ENCODE measurements at places on chromosomes 12 and 14.

GRCh38 chr14:98868866-98869265 lies 403.1 kb downstream of the BCL11B start:
- DNase-seq, result no peak

DNA sequence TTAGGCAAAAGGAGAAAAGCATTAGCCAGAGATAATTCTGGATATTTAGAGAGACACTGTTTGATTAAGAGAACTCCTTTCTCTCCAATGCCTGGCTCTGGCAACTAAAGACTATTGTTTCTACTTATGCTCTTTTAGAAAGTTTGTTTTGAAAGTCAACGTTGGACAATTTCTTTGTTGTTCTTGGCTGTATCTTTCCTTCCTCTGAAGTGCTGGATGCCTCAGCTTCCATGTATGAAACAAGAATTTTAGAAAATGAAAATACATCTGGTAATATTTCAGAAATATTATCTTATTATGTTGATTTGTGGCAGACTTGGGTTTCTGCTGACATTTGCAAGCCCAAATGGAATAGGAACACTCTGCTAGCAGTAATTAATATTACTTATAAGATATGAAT lies 382.6 kb downstream of the SNAPC1 start:
- no peak for DNase-seq

GRCh38 chr14:68757618-68758081 lies 35.2 kb downstream of the ZFP36L1 start:
- peak; percentile 43 for DNase-seq

GRCh38 chr14:54691525-54692283 lies 124.8 kb downstream of the SAMD4A start:
- DNase-seq, result peak; percentile 48

- no peak for DNase-seq
These were observed 831 bp upstream of the BTBD7 start for GRCh38 chr14:93333631-93334103.

DNA sequence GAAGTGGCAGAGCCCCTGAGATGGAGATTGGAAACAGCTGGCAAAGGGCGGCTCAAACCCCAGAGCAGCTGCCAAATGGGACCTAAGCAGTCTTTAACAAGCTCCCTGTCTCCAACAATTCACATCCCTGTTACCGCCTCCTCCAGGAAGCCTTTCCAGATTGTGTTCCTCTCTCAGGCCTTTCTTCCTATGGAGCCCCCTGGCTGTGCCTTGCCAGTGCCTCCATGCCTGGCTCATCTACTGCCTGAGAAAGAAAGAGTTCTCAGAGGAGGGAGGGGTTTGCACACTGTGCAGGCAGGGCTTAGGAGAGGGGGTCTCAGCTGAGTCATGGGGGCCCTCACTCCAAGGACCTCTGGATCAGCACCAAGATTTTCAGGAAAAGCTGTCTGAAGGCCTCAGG lies 8.8 kb upstream of the KRT74 start:
- no peak for DNase-seq

GRCh38 chr12:50734409-50735263 lies 29.3 kb upstream of the ATF1 start:
- no peak for DNase-seq

DNA sequence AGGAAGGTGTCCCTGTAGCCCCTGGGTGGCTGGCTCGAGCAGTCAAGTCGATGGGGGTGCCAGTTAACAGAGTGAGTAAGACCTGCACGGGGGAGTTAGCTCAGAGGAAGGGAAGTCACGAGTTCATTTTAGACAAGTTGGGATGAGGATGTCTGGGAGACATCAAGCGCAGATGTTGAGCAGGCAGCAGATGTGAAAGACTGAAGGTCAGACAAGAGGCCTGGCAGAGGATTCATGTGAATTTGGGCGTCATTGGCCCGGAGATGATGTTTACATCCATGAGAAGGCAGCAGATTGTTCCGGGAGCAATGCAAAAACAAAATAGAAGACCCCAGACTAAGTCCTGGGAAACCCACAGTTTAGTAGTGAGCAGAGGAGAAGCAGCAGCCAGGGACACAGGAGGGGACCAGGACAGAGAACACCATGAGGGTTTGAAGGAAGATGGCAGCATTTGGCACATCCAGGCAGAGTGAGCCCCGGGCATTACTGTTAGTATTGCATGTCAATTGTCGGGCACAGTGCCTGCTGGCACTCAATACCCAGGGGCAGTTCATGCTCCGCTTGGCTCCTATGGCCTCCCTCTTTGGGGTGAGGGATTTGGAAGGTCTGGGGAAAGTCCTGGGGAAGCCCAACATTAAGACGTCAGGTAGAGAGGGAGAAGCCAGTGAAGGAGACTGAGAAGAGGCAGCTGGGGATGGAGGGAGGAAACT lies 15.1 kb downstream of the LTBP2 start:
- no peak for DNase-seq

DNA sequence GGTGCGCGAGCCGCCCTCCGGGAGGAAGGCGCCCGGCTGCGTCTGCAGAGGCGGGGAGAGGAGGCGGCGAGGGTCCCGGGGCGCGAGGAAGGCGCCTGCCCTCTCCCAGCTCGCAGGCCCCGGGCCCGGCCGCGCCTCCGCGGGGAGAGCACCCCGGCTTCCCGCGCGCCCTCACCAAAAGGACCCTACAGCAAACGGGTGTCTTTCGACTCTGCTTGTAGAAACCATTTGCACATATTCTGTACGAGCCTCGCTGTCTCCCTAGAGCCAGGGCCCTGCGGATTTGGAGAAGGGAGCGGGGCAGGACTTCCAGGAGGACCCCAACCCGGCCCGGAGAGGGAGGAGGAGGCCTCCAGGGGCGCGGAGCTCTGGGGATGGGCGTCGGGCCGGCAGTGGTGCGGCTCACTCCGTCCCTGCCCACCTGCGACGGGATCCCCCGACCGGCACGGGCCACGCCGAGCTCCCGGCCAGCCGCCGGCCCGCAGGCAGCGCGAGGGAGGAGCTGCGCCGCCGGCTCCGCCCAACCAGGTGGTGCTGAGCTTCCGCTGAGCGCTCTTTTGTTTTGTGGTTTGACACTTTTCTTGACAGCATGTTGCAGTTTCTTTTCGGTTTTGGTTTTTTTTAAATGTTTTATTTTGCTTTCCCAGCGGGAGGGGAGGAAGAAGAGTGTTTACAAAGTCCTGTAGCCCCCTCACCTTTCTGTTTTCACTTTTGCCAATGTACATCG lies 103.3 kb upstream of the FKBP4 start:
- DNase-seq, result peak; percentile 88

DNA sequence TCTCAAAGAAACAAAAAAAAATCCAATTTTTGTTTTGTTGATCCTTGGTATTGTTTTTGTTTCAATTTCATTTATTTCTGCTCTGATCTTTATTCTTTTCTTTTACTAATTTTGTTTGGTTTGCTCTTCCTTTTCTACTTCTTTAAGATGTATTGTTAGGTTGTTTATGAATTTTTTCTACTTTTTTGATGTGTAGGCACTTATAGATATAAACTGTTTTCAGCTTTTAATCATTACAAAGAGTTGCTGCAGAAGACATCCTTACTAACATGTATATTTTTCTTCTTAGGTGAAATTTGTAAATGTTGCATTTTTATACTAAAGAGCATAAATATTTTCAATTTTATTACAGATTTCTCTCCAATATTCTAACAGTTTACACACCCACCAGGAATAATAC lies 69.8 kb downstream of the KNTC1 start:
- DNase-seq, result no peak

- no peak for DNase-seq
These were observed 19.3 kb downstream of the ZNF641 start for GRCh38 chr12:48331399-48331798.

GRCh38 chr14:101020834-101021370 lies 117.4 kb upstream of the RTL1 start:
- DNase-seq, result no peak

DNA sequence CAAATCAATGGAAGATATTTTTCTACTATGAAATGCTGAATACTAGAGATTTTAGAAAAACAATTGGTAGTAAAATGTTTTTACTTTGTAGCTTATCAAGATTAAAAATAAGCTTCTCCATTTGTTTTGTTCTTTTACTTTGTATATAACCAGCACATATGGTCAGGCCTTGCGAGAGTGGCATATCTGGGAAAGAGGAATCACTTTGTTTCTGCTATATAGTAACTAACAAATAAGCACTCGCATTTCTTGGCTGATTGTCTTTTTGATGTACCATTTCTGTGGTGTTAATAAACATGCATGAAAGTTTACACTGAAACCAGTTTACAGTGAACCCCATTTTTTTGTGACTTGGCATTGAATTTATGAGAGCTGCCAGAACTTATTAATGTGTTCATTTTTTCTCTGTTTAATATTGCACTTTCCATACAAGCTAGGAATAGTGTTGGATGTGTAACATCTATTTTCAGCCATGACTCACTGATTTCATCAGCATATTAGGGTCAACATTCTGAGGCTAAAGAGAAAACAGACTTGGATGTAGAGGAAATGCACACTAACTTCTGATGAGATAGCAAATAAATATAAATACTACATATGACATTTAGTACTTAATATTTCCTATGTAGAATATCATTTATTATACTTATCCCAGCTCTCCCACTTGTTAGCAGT lies 635.5 kb downstream of the KCNH5 start:
- no peak for DNase-seq

DNA sequence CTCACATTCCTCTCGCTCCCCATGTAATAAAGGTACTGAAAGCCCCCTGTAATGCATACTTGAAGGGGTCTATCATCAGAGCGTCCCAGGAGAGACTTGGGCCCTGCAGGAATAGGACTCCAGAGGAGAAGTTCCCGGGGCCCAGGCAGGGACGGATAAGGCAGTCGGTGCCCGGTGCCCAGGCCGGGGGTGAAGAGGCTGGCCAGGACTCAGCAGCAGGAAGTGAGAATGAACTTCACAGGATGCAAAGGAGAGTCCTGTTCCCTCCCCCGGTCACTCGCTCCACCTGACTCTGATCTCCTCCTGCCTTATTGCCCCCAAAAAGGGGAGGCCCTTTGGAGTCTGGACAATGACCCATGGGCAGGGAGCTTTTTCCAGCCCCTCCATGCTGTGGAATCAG lies 40.2 kb downstream of the LRRC74A start:
- no peak for DNase-seq

- DNase-seq, result no peak
These were observed 8.0 kb upstream of the MGP start for GRCh38 chr12:14893506-14894250.

DNA sequence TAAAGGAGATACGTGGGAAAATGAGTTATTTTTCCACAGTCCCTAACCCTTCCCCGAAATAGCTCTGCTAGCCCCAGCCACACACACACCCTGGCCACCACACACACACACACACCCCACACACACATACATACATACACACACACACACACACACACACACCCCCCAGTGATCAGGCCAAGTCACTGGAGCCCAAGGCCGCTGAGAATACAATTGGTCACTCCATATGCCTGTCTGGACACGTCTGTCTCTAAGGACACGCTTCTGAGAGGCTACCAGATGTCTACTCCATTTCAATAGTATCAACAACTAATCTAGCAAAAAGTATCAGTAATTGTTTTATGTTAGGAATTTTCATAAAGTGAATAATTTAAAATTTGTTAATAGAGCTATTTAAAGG lies 13.0 kb upstream of the DIABLO start:
- no peak for DNase-seq

GRCh38 chr14:73424453-73424852 lies 33.9 kb downstream of the NUMB start:
- no peak for DNase-seq

DNA sequence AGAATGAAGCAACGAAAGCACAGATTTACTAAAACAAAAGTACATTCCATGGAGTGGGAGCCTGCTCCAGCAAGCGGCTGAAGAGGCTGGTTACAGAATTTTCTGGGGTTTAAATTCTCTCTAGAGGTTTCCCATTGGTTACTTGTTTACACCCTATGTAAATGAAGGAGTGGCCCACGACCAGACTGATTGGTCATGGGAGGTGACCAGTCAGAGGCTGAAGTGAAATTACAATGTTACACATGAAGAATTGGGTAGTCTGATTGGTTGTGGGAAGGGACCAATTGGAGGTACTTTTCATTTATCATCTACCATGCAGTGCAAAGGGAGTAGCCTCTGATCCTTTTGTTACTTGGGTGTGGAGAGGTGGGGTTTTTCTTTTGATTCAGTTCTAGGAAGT lies 36.2 kb upstream of the APPL2 start:
- no peak for DNase-seq

DNA sequence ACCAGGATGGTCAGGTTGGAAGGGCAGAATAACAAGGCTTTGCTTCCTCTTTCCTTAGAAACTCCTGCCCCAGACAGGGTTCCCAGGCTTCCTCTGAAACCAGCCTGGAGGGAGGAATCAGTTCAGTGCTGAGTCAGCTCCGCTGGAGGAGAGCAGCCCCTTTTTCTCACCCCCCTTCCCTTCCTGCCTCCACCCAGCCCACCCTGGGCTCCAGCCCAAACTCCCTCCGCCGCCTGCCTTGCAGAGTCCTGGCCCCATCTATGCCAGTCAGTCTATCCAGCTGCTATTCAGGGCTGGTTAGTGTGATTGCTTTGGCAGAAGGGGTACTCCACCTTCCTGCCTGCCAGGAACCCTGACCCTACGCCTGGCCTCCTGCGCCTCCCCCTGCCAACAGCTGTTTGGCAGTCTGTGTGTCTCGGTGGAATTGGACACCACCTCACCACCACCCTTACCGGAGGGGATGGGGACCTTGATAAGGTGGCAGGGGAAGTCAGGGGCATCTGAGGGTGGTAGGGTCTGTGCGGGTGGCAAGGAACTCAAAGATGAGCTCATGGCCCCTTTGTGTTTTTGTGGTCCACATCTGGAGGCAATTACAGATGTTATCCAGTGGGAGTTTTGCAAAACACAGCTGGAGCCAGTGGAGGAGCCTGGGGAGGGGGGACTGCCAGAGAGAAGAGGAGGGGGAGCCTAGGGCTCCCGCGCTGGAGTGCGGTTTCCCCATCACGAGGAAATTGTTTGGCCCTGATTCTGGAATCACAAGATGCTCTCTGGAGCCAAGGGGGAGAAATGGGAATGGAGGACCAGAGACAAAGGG lies 12.2 kb downstream of the MMP14 start:
- peak; percentile 80 for DNase-seq

GRCh38 chr12:75444429-75445136 lies 36.0 kb upstream of the GLIPR1 start:
- DNase-seq, result peak; percentile 4

GRCh38 chr14:21037156-21037555 lies 2.5 kb upstream of the RNASE13 start:
- DNase-seq, result no peak
